Stimulated activated CD4-positive, alpha-beta T cell treated with anti-CD3 and anti-CD28 coated beads, Interleukin-1b, Interleukin-23, amount 100 ng/mL, for 1 hour (primary cell): ENCODE measurements at places on chromosomes 2 and 18.

DNA sequence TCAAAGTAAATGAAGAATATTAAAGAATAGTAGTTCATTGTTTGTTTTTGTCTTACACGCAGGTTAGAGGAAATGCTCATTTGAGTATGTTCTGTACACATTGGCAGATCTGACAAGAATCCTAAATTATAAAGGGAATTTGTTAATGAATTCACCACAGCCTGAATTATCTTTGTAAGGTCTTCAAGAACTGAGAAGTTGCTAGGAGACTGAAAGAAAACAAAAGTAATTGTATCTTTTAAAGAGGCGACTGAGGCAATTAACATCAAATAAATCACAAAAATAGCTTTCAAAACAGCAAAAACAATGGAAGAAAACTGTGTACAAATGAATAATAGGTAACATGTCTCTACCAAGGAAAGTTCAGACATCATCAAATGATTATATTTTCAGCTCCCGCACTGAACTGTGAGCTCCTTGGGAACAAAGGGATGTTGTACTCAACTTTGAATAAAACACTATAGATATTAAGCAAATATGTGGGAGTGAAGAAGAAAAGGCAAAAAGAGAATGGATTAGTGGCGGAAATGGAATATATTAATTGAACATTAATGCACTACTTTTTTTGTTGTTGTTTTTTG is 51.7 kb upstream of the ATIC start:
- DNase-seq = no peak

DNA sequence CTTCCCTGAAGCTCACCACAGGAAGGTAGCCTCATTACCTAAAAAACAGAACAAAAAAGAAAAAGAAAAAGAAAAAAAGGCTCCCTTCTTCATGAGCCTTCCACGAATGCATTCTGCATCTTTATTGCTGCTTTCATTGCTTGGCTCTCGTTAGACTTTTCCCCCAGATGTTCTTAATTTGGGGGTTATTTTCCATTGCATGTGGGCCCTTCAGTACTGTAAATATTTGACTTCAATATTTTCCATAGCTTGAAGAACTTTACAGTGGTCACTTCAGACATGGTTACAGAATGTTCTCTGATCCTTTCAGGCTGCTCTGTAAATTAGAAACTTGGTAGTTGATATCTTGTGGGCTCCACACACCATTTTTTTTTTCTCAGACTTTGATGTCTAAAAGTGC is 65.6 kb upstream of the COPS8 start:
- no peak for DNase-seq

DNA sequence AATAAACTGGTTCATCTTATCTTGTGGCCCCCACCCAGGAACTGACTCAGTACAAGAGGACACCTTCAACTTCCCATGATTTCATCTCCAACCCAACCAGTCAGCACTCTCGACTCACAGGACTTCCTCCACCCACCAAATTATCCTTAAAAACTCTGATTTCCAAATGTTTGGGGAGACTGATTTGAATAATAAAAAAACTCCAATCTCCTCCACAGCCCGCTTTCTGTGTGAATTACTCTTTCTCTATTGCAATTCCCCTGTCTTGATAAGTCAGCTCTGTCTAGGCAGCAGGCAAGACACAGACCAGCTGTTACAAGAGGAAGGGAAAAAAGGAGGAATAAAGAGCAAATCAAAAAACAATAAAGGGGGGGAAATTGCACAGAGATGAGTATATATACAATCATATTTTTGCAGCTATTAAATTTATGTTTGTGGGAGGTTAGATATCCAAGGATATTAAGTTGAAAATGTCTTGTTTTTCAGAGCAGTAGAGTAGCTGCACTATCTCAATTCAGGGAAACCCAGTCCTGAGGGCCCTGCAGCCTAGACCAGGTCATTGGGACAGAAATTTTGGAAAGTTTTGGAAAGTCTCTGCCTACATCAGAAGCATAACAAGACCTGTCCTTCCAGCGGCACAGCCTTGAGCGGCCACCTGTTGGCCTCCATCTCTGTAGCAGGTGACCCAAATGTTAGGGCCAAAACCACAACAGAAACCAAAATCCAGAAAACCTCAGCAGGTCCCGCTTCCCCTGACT is 32.8 kb upstream of the SIGLEC15 start:
- no peak for DNase-seq

DNA sequence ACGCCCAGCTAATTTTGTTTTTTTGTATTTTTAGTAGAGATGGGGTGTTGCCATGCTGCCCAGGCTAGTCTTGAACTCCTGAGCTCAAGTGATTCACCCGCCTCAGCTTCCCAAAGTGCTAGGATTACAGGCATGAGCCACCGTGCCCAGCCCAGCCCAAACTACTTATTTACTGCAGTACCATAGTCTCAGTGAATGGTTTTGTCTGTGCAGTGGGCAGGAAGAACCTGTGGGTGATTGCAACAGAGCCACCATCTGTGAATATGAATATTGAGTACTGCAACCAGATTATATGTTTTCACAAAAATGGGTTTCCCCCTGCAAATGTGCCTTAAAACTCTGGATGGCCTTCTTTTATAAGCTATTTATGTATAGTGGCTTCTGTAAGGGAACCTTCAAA is 9.1 kb downstream of the MPPE1 start:
- no peak for DNase-seq

DNA sequence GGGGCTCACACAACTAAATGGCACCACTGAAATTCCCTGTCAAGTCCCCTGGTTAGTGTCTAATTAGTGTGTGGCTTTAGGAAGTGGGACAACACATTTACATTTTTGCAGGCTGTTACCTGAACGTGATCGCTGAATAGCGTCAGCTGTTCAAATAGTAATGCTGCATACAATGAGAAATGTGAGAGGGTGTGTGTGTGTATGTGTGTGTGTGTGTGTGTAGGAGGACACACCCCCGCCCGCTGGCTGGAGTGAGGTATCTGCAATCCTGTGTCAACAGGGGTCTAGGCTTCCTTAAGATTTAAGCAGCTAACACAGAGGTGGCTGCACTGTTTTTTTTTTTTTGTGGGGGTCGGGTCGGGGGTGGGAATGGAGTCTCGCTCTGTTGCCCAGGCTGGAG is 4.8 kb upstream of the LYPD6B start:
- DNase-seq = no peak

GRCh38 chr2:46385786-46386577 is 88.8 kb downstream of the EPAS1 start:
- DNase-seq = no peak

DNA sequence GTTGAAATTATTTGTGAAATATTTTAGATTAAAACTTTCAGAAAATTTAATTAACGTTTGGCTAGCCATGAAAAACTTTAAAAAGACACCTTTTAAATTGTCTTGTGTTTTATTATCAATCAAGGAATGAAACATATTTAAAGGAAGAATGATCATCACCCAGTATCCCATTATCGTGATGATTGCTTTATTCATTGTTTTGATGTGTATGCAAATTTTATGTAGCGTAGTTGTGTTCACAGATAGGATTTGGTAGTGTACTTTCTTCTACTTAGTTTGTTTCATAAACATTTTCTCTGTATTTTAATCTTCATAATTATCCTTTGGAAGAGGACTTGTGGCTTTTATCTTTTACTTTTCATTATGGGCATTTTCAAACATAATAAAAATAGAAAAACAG is 7.8 kb downstream of the GRHL1 start:
- DNase-seq = no peak

- no peak for DNase-seq
These were observed 14.7 kb downstream of the LINC00305 start for GRCh38 chr18:64134044-64134747.

DNA sequence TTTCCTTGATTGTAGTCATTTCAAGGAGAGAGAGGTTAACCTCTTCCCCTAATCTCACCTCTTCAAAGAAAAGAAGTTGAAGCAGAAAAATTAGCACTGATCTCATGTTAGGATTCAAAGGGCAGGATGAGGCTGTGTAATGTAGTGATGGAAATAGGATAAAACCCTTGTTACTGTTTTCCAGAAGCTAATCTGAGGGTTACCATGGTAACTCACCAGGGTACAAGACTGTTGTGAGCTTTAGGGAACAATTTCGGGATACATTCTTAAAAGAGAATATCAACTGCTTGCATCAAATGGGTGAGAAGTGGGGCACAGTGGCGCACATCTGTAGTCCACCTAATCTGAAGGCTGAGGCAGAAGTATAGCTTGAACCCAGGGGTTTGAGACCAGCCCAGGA is 64.9 kb upstream of the SLC39A10 start:
- DNase-seq = no peak

DNA sequence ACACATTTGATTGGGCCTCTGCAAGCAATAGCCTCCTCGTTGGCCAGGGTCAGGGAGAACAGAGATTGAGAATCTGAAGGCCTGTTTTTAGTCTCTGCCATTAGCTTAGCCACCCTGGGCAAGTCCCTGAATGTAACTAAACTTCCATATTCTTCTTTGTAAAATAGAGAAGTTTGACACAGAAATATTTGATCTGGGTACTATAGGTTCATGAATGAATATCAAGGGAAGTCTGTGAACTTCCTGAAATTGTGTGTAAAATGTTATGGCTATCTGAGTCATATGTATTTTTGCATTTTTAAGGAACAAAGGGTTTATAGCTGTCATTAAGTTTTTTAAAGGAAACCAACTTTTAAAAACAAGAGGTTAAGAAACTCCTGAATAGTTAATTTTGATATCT is 23.2 kb downstream of the RND3 start:
- no peak for DNase-seq

DNA sequence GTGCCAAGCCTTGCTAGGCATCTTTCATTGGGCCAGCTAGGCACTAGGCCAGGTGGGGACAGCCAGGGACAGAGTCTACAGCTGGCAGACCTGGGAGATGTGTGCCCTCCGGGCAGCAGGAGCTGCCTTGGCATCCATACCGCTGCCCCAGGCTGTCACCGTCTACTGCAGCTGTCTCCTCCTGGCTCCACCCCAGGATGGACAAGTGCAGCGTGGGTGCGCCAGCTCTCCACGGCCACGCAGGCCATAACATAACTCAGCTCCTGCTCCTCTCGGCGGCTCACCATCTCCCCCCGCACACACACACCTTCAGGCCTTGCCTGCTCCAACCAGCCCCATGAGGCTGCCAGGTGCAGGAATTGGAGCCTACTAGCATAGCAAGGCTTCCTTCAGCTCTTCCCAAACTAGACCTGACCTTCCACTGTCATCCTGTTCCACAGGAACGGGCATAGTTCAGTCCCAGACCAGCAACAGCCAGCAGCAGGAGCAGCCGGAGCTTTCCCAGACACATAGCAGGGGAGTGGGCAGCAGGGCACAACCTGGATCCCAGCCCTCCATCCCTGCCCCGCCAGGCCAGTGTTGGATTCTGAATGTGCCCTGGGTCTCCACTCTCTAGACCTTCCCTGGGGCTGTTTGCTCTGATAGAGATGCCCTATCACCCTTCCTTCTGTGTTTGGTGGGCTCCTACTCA is 2.5 kb upstream of the ADRA2B start:
- DNase-seq = no peak

DNA sequence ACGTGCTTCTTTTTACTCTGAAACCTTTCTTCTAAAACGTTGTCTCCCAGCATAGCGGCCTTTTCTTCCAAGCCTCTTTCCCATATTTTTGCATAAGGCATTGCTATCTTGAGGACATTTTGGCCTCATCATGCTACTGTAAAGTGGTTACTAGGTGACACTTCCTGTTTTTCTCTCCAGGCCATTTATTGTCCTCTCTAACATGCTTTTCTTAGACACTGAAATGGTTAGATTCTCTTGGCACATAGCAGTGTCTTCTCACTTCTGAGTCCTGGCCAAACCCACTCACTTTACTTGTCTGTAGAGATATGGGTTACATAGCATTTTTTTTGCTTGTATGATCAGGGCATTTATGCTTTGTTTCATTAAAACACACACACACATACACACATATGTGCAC is 50.1 kb upstream of the KCNH7 start:
- no peak for DNase-seq

DNA sequence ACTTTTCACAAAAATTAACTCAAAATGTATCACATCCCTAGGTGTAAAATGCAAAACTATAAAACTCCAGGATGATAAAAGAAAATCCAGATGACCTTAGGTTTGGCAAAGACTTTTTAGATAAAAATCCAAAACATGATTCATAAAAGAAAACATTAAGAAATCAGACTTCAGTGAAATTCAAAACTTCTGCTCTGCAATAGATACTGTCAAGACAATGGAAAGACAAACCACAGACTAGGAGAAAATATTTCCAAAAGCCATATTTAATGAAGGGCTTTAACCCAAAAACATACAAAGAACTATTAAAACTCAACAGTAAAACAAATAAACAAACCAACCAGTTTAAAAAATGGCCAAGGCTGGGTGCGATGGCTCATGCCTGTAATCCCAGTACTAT is 173.6 kb upstream of the SPOPL start:
- DNase-seq = no peak

- DNase-seq = no peak
These were observed 139.7 kb downstream of the EHBP1 start for GRCh38 chr2:62845256-62845655.

GRCh38 chr2:165105926-165106325 is 97.9 kb downstream of the SCN3A start:
- DNase-seq = no peak

DNA sequence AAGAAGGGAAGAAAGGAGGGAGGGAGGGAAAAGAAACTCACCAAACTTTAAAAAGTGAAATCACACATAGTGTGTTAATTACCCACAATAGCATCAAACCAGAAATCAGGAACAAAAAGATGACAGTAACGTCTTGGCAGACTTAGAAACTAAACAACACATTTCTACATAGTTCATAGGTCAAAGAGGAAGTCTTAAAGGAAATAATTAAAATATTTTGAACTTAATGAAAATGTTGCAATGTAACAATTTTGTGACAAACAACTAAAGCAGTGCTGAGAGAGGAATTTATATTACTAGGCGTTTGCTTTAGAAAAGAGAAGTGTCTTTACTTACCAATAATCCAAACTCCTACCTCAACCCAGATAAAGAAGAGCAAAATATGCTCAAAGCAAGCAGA is 505.0 kb upstream of the ID2 start:
- no peak for DNase-seq

DNA sequence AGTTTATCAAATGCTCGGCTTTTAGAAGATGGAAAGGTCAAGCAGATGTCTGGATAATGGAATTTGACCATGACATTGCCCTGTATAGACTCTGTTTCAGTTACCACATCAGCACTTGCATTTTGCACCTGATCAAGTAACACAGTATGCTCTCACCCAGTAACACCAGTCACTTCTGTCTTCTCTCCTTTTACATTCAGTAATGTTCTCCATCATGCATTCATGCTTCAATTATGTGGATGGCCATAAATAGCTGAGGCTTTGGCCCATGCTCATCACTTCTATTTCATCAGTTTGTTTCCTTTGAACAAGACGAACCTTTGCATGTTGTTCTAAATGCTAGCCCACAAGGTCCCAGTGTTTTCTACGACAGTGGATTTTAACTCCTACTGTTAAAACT is 322.9 kb upstream of the ACVR2A start:
- DNase-seq = no peak
